Right kidney (tissue), 9 donors: ENCODE measurements at places on chromosomes 3 and 15.

GRCh38 chr3:112627919-112628466, 12.9 kb downstream of the CCDC80 start:
- DNase-seq: no peak

DNA sequence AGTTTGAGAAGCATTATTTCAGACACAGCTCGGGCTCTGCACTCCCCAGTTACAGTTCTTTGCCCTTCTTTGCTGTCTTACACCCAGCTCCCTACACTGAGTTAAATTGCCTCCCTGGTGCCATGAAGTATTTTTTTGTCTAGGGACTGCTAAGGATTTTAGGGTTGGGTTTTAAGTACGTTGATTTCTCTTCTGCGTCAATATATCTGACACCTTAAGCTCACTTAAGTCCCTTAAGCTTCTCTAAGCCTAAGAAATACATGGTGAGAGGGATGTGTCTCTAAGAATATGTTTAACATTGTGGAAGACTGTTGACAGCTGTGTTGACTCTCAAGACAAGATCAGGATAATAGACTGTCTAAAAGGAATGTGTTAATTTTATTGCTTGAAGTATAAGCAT, 400.5 kb downstream of the PTPRG start:
- no peak for DNase-seq

DNA sequence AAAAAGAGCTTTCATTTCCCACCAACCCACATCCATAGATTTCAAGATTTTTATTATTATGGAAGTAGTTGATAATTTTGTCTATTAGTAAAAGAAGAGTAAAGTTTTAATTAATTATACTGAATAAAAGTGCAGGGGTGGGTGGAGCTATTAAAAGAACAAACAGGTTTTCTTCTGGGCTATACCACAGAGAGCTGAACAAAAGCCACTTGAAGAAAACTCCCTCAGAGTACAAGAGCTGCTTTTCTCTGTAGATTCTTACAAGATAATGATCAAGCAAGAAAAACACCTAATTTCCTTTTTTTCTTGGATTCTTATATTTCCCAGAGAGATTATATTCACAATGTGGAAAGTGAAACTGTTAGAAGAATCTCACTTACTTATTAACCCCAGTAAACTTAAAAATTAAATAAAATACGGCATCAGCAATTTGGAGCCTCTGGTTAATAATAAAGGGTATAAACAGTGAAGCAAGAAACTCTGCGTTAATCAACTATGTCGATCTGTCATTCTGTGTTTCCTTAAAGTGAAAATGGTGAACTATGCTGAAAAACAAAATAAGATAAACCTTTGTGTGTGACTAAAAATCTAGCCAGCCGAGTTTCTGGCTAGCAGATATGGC, 84.9 kb downstream of the THBS1 start:
- DNase-seq: no peak

DNA sequence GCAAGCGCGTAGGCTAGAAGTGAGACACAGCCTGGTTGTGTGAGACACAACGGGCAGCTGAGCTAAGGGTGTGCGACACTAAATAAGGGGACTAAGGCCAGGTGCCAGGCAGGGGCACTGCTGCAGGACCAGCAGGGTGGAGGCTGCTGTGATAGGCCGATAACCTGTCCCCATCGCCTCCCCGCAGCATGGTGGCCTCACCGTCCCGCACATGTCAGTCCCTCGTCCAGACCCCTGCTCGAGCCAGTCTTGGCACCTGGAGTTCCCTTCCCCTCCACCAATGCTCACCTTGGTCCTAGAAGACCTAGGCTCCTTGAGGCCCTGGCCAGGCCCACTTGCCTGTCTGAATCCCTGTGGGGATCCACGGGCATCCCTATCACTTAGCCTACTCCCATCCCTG, 96.1 kb downstream of the HMG20A start:
- no peak for DNase-seq

DNA sequence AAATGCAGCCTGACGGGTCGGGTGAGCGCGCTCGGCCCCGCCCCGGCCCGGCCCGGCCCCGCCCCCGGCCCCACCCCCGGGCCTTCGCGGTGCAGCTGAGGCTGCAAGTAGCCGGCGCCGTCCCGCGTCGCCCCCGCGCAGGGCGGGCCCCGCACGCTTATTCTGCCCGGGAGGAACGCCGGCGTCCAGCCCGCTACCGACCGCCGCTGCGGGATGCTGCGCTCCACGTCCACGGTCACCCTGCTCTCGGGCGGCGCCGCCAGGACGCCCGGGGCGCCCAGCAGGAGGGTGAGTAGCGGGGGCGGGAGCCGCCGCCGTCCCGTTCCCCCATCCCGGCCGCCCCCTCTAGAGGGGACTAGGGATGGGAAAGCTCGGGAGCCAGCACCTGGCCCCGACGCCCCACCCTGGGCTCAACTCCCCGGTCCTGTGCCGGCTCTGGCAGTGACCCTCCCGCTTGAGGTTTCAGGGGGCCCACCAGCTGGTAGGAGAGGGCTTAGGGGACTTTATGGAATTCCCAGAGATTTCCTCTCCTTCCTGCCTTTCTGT, at the start of gene MYZAP:
MYZAP (plus strand) TSS at position 83 of the 546 bp plus-strand sequence; CDS start at position 214, 131 bp downstream.
- peak; percentile 76 for DNase-seq

GRCh38 chr3:149790268-149790667, 2.1 kb downstream of the ANKUB1 start:
- no peak for DNase-seq

- no peak for DNase-seq
These were observed 41.4 kb downstream of the ZNF860 start for GRCh38 chr3:32022947-32023346.

DNA sequence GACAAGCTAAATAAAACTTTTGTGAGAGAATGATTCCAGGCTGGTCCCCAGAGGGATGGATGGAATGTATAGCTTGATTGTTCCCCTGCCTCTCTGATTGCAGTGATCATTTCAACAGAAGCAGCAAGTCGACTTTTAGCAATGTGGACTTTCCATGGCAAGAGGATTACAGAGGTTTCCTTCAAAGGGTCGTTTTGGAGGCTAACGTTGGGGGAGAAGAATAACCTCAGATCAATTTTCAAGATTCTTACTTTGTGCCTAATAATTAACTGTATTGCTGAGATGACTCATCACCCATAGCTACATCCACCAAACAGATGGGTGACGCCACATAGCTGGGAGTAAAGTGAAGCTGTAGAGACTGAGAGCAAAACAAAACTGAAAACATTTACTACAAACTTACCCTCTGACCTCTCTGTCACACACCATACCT, 79.9 kb downstream of the GTPBP8 start:
- no peak for DNase-seq

DNA sequence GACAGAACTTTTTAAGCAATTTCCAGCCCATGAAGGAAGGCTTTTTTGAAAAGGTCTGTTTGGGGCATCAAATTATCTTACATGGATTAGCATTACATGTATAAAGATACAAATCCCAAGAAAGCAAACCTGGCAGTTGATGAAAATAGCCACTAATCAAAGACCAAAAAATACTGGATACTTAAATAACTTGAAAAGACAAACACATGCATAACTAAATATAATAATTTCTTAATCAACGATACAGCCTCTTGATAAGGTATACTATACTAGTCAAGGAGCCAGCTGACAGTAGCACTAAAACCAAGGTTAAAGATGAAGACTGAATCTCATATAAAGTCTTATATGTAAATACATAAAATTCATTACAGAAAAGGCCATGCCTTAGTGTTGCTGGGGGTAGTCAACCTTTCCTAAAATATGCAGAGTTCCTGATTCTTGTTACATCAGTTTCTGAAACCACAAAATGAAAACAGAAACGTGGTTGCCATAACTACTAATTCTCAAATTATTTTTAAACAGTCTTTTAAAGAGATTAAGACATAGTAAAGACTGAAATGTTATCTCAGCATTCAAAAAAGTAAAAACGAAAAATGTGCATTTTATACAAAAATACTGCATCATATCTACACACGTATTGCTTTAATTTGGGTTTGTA, 2.0 kb downstream of the ANKRD28 start:
- DNase-seq: no peak

DNA sequence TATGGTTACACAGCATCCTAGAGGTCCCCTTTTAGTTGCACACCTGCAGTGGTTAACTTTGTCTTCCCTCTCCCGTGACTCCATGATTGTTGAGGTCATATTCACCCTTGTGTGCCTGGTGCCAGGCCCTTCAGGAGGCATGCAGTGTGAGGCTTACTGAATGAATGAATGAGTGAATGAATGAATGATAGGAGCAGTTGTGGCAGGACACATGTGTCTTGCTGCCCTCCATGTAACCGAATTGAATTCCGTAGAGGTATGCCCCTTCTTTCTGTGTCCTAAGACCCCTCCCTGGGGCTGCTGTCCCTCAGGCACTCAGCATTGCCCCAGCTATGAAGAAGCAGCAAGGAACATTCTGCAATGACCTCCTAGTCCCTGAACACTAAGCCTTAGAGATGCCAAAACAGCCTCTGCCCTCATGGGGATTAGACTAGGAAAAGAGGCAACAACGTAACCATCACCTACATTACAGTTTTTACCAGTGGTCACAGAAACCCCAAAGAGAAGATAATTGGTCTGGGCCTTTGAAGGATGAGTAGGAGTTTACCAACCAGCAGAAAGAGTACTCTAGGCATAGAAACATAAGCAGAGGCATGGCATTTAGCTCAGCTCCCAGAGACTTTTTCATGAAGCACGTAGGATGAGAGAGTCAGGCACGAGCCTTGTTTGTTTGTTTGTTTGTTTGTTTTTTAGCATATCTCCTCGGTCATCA, 22.5 kb upstream of the CPNE9 start:
- no peak for DNase-seq

DNA sequence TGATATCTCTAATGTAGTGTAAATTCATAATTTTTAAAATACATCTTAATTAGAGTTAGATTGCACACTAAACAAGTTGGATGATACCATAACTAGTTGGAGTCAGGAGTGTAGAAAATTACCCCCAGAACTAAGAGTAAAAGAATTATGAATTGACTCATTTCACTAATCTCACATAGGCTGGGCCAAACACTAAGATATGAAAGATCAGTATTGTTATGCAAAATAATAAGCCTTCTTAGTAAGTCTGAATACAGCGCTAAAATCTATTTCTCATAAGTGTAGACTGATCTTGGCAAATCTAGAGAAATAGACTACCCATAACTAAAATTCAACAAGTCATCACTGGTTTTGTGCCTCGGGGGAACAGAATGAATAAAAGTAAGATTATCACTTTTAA, 979.0 kb downstream of the ROBO1 start:
- DNase-seq: no peak

DNA sequence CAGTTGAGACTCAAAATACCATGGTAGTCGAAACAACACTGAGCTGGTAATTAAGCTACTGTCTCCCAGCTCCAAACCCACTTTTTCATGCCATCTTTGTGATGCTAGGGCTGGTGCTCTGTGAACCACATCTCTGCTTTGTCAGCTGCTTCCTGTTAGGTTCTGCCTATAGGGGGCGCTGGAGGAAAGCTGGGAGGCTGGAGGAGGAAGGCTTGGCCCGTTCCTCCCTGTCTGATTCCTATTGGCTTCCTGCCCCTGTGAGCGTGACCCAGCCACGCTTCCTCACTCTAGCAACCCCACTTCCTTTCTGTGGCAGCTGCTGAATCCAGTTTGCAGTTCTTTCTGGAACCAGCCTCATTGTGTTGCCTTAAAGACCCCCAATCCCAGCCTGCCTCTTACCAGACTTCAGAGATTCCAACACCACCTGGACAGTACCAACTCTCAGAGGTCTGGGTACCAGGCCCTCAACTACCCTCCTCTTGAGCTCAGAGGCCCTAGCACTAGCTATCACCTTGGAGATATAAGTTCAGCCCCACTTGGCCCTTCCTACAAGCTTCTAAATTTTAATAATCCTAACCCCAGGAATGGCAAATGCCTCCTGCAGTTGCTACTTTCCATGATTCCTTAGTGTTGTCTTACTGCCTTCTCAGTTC, 120.9 kb downstream of the ERC2 start:
- no peak for DNase-seq

GRCh38 chr3:134370611-134371531, 3.4 kb downstream of the AMOTL2 start:
- DNase-seq: no peak

GRCh38 chr3:52388348-52388821, 56.5 kb downstream of the SEMA3G start:
- no peak for DNase-seq

GRCh38 chr15:32730677-32731654, 13.2 kb downstream of the GREM1 start:
- peak; percentile 37 for DNase-seq

- no peak for DNase-seq
These were observed 47.8 kb downstream of the PCSK6 start for GRCh38 chr15:101441696-101442095.

DNA sequence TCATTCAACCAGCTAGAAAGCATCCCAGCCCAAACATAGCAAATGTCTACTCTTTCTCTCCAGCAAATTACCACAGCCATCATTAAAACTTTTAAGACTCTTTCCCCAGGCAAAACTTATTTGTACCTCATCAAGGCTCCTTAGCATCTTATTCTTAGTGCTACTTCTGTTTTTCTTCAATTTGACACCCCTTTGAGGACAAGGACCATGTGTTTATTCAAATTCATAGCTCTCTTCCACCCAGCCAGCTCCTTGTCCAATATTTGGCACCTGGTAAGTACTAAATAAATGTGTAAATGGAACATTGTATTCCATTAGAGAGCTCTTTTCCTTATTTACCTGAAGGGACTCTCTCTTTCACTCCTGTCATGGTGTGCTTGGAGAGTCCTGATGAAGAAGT, 89.8 kb downstream of the IMPG2 start:
- DNase-seq: no peak

DNA sequence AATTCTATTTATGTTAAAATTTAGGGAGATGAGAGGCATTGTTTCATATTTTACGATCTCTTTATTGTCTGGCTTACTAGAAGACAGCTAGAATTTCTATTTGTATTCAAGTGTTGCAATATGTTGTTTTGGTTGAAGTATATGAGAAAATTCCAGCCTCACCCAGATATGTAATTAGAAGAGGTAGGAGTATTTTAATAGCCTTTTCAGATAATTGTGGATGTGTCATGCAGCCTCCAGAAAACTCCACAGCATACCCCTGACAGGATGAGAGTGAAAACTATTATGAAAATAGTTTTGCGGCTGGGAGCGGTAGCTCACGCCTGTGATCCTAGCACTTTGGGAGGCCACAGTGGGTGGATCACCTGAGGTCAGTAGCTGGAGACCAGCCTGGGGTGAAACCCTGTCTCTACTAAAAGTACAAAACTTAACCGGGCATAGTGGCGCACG, 21.5 kb upstream of the USP3 start:
- DNase-seq: no peak

DNA sequence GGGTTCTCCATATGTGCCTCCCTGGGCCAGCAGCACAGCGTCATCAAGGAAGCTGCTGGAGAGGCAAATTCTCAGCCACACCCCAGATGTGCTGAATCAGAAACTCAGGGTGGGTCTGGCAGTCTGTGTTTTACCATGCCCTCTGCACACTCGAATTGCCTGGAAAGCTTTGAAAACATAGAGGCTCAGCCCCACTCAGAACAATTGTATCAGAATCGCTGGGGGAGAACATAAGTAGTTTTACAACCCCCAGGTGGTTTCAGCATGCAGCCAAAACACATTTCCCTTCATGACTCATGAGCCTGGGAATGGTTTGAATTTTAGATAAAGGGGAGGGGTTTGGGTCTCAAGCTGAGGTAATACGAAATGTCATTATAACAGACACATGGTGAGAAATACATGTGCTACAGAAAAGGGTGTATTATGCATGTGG, 9.6 kb downstream of the TGM4 start:
- no peak for DNase-seq

- no peak for DNase-seq
These were observed 6.9 kb downstream of the DPPA4 start for GRCh38 chr3:109330405-109330804.
